ENCODE measurements at places on chromosomes 3 and 15. TPM values are rescaled to one million over a fixed set of nuclear protein-coding genes. Genes with fewer than 3 reads are reported as not detected.

Gene TMEM87A
- total RNA-seq = 51.4 TPM

Gene SLC51A
- total RNA-seq = not detected

Gene ADCY5
- not detected for total RNA-seq

Gene PLS1
- total RNA-seq = 0.63 TPM

Gene MYRIP
- not detected for total RNA-seq

Gene PLA2G4B
- total RNA-seq = 34.6 TPM

Gene B3GNT5
- 0.73 TPM for total RNA-seq

Gene EXD1
- total RNA-seq = not detected

DNA sequence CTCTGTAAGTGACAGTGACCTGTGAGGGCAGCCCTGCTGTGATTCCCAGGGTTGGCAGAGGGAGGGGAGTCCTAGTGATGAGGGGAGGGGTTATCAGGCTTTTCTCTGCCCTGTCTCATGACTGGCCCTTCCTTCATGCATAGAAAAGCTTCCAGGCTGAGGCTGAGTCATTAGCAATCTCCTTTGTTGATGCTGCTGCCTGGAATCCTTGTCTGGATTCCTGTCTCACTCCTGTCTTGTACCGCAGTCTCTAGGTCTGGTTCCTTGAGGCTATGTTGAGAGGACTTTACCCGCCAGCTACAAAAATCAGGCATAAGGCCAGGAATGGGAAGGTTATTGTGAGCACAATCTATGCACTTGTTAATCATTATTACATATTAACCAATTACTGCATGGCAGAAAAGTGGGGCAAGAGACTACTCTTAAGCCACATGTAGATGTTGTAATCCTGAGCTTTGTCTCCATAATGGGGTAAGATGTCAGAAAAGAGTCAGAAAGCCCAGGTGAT is 7.2 kb downstream of the KLHL6 start:
- no peak overlapping the region for H3K4me3 ChIP-seq
- no peaks in the 10 kb centered on the region for H3K27me3 ChIP-seq

- H3K36me3 ChIP-seq = no peaks in the 10 kb centered on the region
- no peak overlapping the region for H3K27ac ChIP-seq
- H3K27me3 ChIP-seq = no peaks in the 10 kb centered on the region
Observed at GRCh38 chr3:24843955-24844354, 349.3 kb upstream of the THRB start.

DNA sequence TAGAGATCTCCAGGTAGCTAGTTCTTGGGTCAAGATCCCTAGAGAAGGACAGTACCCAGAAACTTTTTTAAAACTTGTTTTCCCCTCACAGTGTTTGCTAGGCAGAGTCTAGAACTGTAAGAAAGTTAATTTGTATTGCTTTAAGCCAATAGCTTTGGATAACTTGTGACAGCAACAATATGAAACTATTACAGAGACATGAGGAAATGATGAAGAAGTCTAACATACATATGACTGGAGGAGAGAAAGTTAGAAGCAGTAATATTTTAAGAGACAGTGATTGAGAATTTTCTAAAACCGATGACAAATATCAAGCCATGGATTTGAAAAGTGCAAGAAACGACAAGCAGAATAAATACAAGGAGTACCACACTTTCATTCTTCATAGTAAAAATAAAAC is 10.0 kb downstream of the HMG20A start:
- peaks cover 4% of the 10 kb centered on the region for H3K4me1 ChIP-seq
- no peak for DNase-seq
- H3K27ac ChIP-seq = no peak overlapping the region

- no peaks in the 10 kb centered on the region for H3K36me3 ChIP-seq
- DNase-seq = no peak
- no peaks in the 10 kb centered on the region for H3K4me1 ChIP-seq
- H3K27me3 ChIP-seq = peaks cover 16% of the 10 kb centered on the region
Observed at GRCh38 chr15:72970933-72971760, 81.1 kb upstream of the NEO1 start.

DNA sequence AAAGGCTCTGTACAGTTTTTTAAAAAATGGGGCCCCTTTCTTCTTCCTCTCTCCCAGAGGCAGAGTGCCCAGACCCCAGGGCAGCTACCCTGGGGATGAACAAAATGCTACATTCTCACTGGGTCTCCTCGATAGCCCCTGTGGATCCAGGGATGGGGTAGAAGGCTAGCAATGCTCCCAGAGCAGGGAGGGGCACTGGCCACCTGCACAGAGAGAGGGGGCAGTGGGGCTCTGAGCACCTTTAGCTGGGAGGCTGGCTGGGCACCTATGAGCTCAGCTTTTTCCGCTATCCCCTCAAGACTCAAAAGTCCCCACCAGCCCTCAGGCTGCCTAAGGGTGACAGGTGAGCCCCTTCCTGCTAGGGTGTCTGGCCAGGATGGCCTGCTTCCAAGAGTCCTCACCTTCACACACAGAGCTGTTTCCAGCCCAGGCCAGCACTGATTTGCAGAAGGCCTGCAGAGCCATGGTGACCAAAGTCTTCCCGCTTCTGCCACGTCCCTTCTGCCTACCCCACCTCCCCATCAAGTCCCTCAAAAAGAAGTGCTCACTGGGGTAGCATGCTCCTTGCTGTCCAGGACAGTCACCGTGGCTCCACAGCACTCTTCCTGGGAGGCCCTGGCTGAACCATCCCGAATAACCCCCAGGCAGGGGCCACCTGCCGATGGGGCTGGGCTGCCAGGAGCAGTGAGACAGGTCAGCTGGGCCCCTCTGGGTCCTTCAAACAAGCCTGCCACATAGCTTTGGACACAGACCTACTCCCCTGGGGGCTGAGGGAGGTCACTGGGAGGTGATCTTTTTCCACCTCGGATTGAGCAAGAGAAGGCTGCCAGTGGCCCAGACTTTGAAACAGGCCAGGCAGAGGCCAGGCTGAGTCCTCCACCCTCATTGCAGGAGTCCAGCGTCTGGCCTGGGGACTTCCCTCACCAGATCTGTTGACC is 20.4 kb downstream of the BMF start:
- peaks cover 9% of the 10 kb centered on the region for H3K27me3 ChIP-seq
- no peaks in the 10 kb centered on the region for H3K4me1 ChIP-seq
- H3K27ac ChIP-seq = no peak overlapping the region
- peaks cover 2% of the 10 kb centered on the region for H3K36me3 ChIP-seq

- no peaks in the 10 kb centered on the region for H3K36me3 ChIP-seq
- DNase-seq = no peak
- H3K27me3 ChIP-seq = no peaks in the 10 kb centered on the region
- H3K4me1 ChIP-seq = no peaks in the 10 kb centered on the region
Observed at GRCh38 chr3:12301031-12301430, 12.2 kb downstream of the PPARG start.

DNA sequence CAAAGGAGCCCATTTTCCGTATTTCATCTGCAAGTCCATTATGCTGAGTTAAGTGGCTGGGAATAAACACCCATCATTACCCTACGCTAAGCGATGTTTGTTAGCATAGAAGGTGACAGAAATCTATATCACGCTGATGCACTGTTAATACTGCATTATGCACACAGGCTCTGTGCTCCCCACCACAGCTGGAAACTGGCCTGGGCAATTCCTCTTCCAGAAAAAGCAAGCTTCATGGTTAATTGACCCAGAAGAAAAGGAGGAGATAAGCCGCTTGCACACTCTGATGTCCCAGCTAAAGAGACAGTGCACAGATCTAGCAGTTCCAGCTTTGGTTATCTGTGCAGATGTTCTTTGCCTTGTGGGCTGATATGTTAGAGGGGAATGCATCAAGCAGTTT is 232.6 kb downstream of the NTRK3 start:
- no peaks in the 10 kb centered on the region for H3K4me1 ChIP-seq
- no peak overlapping the region for H3K27ac ChIP-seq
- DNase-seq = no peak
- no peak overlapping the region for H3K4me3 ChIP-seq

DNA sequence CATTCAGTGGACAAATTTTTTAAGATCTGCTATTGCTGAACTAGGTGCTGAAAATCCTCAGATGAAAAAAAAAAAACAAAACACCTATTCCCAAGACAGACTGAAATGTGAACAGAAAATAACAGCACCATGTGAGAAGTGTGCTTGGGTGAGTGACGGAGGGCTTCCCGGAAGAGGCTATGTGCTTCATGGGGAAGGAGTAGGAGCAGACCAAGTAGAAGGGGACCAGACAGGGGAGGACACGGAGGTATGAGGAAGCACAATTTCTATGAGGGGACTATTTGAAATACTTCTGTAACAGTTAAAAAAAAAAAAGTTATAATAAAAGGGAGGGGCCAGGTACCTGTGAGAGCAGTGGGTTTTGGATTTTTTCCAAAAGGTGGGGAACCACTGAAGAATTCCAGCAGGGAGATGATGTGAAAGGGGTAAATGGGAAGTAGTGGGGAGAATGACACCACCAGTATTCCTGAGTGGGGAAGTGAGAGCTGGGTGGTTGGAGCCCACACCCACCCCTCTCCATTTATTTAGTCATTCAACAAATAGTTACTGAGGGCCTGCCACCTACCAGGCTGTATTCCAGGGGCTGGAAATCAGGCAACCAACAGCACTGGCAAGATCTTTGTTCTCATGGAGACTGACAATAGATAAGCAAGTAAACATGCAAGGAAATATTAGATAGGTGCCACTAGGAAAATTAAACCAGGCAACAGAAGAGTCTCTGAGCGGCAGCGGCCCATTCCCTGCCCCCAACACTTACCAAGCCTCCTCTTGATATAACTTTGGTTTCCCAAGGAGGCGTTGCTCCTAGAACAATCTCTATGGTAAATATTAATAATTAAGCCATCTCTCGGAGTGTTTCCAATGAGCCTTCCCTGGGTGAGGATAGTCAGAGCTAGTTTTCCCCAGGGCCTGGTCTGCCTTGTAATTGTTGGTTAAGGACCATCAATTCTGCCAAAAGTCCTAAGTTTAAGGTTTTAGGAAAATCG is 3.8 kb upstream of the USP3 start:
- DNase-seq = no peak
- H3K27ac ChIP-seq = peak overlapping the region; percentile 88
- H3K4me3 ChIP-seq = peak overlapping the region; percentile 30
- no peaks in the 10 kb centered on the region for H3K27me3 ChIP-seq
- H3K36me3 ChIP-seq = no peaks in the 10 kb centered on the region
- H3K4me1 ChIP-seq = peaks cover 85% of the 10 kb centered on the region

GRCh38 chr3:194081826-194082225 is 54.1 kb upstream of the HES1 start:
- no peaks in the 10 kb centered on the region for H3K27me3 ChIP-seq
- no peak for DNase-seq
- no peak overlapping the region for H3K27ac ChIP-seq
- H3K4me3 ChIP-seq = no peak overlapping the region
- peaks cover 4% of the 10 kb centered on the region for H3K4me1 ChIP-seq
- H3K36me3 ChIP-seq = no peaks in the 10 kb centered on the region

DNA sequence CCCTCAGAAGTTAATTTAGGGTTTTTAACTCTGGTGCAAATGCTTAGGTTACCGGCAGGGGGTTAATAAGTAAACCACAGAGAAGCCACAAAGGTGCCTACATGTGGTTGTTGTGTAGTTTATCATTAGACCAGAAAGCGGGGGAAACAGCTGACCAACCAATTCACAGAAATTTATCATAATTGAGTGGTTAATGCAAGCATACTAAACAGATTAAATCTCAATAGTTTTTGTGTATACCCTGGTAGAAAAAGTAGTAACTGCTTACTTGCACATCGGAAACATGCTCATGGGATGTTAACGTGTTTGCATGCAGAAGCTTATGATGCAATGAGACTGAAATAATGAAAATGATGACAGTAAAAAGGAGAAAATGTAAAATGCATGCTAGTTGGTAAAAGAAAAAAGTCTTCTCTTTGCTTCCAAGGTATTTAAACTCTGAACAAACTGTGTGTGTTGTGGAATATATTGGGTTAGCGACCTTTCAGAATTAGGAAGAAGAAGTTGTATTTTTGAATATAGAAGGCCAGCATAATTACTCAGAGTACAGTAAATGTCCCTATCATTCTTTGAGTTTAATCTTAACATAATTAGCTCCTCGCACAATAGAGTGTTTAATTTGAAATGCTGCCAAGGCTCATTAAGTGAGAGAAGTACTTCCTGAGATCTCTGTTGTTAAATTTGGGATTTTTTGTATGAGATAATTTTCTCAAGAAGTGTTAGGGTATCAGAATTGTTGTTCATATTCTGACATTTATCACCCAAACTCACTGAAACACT is 316.2 kb downstream of the PTPRG start:
- H3K27ac ChIP-seq = no peak overlapping the region
- DNase-seq = no peak
- no peak overlapping the region for H3K4me3 ChIP-seq
- no peaks in the 10 kb centered on the region for H3K36me3 ChIP-seq
- no peaks in the 10 kb centered on the region for H3K27me3 ChIP-seq

GRCh38 chr3:161508852-161509477 is 12.4 kb downstream of the OTOL1 start:
- H3K27me3 ChIP-seq = no peaks in the 10 kb centered on the region
- H3K27ac ChIP-seq = no peak overlapping the region
- H3K36me3 ChIP-seq = no peaks in the 10 kb centered on the region

GRCh38 chr15:80118956-80119355 is 33.8 kb upstream of the FAH start:
- peaks cover 30% of the 10 kb centered on the region for H3K36me3 ChIP-seq
- H3K27ac ChIP-seq = no peak overlapping the region
- H3K27me3 ChIP-seq = no peaks in the 10 kb centered on the region
- DNase-seq = no peak

DNA sequence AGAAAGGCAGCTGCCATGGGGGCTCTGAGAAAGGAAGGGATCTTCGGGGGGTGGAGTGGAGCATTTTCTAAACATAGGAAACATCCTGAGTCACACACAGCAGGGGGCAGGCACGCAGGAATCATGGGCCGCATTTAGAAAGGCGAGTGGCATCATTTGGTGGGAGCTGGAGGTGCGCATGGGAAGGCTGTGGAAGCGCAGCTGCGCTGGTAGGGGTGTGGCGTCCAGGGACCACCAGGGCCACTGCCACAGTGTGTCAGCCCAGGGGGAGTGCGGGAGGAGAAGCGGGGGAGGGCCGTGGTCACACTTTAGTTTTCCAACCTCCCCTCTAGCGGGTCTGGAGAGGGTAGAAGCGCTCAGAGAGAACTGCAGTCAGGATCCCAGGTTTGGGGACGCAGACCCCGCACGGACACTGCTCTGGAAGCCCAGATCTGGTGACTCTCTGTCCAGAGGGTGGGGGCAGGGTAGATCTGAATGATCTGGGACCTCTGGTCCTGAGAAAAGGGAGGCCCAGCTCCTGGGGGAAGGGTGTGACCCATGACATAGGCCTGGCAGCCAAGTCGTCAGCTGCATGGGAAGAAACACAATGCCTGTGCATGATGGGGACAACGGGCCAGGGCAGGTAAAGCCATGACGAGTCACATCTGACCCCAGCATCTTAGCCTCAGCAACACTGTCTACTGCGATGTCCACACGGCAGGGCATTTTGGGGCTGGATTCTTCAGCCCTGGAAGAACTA is 88.0 kb upstream of the IQSEC1 start:
- no peak overlapping the region for H3K27ac ChIP-seq
- H3K4me3 ChIP-seq = no peak overlapping the region
- H3K4me1 ChIP-seq = no peaks in the 10 kb centered on the region
- H3K36me3 ChIP-seq = no peaks in the 10 kb centered on the region

- H3K27me3 ChIP-seq = peaks cover 10% of the 10 kb centered on the region
- no peak for DNase-seq
- no peak overlapping the region for H3K4me3 ChIP-seq
- H3K36me3 ChIP-seq = no peaks in the 10 kb centered on the region
Observed at GRCh38 chr3:70532806-70533205, 220.4 kb upstream of the MDFIC2 start.

Data from CD4-positive, alpha-beta T cell (primary cell).